ENCODE measurements at places on chromosomes 3 and 15.

- DNase-seq, result no peak
Observed at GRCh38 chr3:142168514-142168913, 19.2 kb upstream of the TFDP2 start.

GRCh38 chr15:20368974-20369373, 172.6 kb downstream of the GOLGA6L6 start:
- no peak for DNase-seq

DNA sequence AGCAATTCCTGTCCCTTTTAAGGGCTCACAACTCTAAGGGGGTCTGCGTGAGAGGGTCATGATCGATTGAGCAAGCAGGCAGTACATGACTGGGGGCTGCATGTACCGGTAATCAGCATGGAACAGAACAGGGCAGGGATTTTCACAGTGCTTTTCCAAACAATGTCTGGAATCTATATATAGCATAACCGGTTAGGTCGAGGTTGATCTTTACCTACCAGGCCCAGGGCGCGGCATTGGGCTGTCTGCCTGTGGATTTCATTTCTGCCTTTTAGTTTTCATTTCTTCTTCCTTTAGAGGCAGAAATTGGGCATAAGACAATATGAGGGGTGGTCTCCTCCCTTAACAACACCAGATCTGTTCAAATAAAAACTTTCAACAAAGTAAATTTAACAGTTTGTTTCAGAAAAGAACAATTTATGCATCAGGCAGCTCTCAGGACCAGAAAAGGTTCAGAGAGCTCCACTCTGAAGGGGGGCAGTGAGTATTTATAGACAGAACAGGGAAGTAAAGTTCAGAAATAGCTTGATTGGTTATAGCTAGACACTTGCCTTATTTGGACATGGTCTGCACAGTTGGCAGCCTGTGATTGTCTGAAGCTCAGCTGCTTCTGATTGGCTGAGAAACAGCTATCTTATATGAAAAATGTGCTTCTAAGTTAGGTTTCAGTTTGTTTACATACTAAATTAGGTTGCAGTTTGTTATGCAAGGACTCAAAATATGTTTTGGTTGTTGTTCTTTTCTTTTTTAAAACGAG, 17.2 kb upstream of the B4GALT4 start:
- no peak for DNase-seq

DNA sequence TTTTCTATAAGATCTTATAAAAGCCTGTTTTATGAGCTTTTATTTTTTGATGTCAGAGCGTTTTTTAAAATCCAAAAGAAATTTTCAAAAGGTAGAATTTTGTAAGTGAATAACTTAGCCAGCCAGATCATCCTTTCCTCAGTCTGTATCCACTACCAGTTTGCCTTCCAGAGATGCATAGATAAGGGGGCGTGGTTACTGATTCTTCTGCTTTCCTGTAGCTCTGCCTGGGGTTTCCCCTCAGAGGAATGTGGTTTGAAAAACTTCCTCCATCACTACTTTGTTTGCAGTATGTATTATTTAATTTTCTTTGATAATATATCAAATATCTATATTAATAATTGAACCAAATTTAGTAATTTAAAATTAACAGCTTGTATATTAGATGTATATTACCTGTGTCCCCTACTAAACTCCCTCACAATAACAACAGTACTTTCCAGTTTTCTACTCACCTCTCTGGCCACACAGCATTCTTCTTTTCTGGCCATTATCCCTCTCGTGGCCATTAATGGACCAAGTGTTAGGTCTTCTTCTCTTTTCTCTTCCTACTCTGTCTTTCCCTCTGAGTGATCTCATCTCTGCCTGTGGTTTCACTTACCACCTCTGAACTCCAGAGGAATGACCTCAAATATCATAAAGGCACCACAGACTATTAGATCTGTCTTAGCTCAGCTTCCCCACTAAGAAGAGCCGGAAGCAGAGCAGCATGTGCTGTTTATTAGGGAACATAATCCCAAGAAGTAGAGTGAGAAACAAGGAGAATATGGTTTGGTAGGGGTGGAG, 239.7 kb downstream of the UBE2E2 start:
- peak; percentile 28 for DNase-seq

GRCh38 chr15:74616996-74617395, 1.4 kb downstream of the CLK3 start:
- DNase-seq, result no peak

GRCh38 chr3:65597952-65598413, 440.7 kb downstream of the MAGI1 start:
- DNase-seq, result no peak

DNA sequence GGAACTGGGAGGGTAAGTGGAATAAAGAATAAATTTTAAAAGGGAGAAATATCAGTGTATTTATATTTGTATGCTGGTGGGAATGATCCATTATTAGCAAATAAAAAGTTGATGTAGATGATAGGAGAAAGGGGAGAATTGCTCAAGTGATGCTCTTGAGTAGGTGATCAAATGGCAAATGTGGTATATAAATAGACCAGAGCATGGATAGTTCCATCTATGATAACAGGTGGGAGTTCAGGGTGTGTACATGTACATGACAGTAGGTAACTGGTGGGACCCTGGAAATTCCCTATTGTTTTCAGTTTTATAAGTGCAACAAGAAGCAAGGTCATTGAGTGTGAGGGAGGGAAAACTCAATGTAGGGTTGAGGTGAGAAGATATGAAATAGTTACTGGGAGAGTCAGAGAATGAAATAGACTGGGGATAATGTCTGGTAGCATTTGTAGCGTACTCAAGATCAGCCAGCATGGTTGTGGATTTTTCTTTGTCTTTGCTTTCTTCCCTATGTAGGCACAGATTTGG, 31.3 kb upstream of the EBLN2 start:
- DNase-seq, result no peak

DNA sequence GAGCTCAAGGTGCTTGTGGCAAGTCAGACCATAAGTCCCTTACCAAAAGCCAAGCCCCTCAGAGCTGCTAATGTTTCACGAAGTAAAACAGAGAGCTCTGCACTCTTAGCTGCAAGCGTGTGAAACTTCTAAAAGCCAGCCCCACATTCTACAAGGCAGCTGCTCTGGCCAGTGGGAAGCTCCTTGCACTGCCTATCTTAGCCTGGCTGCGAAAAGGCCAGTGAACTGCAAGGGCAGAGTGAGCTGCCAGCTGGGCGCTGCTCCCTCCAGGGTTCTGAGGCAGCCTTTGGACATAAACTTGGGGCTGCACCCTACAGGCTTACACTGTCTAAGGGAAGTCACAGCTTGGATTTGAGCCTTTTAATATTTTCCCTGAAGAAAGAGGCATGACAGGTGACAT, 2.2 kb upstream of the MUSTN1 start:
- DNase-seq, result no peak

DNA sequence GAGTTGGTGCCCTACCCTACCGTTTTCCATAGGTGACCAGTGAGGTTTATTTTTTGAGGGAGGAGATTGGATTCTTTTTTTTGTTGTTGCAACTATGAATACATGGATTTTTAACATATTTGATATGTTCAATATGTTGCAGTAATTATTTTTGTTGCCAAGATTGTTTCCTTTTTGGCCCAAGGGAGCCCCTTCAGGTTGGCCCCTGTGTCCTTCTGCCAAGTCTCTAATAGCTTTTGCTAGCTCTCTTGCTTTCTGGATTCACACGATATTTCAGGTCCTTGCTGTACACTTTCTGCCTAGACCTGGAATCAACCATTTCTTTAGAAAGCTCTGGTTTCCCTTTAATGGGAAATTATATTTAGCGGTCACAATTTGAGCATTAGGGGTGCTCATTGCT, 22.7 kb upstream of the SLC28A1 start:
- DNase-seq, result no peak

GRCh38 chr3:41701191-41701698, 260.7 kb downstream of the ULK4 start:
- DNase-seq, result no peak

- no peak for DNase-seq
Observed at GRCh38 chr3:122562923-122563716, 980 bp downstream of the PARP9 start.

DNA sequence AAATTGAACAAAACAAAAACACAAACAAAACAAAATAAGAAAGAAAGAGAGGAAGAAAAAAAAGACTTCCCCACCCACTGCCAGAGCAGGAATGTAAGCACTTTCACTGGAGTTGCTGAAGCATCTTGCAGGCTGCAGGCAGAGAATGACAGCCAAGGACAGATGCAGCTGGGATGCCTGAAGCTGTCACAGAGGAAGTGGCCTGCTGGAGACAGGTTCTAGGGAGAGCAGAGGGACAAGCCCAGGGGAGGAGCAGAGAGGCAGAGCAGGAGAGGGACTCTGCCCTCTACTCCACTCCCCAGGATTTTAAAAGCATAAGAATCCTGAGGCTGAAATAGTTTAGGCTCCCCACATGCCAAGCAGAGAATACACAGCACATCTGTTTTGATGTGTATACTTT, 326.2 kb downstream of the TUSC7 start:
- no peak for DNase-seq

- no peak for DNase-seq
Observed at GRCh38 chr15:31486506-31486905, 159.9 kb downstream of the KLF13 start.

GRCh38 chr3:99659032-99659431, 20.6 kb downstream of the COL8A1 start:
- peak; percentile 100 for DNase-seq

DNA sequence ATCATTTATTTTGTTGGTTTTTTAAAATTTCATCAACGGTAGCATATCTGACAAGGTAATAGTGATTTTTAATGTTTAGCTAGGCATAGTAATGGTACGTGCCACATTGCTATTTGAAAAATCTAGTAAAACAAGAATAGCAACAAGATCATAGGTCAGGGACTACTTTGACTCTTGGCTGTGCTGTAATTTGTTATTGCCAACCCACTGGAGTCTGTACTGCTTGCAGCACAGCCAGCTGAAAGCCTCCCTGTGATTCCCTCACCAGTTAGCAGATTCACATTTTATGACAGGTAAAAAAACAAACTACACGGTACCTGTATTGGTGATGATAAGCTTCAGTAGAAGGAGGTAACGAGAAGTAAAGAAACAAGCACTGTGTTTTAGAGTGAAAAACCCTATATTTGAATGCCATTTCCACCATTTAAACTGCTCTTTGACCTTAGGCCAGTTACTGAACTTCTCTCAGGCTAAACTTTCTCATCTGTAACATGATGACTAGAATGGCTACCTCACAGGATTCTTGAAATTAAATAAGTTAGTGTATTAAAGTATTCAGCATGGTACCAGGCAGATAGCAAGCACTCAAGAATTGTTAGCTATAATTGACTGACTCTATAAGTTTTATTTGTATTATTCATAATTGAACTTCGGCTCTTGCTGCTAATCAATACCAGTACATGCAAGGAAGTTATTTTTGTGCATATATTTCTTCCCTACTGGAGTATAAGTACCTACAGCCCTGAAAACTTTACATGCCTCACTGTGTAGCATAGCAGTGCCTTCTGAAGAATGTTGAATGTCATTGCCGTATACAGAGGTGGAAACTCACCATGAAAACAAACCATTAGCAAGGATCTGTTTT, 16.1 kb downstream of the FILIP1L start:
- DNase-seq, result no peak

DNA sequence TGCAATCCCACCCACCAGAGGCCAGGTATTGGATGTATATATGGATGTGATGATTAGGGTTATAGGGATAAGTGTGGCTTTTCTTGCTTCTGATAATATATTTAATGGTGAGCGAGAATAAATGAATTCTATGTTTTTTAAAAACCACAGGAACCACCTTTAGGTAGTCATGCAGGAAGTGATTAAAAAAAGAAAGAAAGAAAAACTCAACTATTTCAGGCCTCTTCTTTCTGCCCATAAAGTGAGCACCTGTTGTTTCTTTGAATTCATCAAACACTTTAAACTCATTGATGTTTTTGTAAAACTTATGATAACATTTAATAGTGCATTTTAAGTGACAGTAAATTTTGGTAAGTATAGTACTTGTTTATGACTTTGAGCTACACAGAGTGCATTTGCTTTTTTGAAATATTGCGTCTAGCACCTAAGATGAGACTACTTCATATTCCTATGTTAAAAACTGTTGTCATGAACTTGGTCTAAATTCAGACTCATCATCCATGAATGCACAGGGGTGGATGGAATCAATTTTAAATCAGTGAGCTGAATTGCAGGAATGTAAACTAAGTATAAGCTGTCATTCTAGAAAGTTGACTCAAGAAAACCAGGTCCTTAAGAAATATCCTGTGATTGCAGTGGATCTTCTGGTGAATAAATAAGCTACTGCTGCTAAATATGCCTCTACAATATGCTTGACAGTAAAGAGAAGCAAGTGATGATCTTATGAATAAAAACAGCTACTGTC, 764.4 kb upstream of the NECTIN3 start:
- DNase-seq, result no peak

DNA sequence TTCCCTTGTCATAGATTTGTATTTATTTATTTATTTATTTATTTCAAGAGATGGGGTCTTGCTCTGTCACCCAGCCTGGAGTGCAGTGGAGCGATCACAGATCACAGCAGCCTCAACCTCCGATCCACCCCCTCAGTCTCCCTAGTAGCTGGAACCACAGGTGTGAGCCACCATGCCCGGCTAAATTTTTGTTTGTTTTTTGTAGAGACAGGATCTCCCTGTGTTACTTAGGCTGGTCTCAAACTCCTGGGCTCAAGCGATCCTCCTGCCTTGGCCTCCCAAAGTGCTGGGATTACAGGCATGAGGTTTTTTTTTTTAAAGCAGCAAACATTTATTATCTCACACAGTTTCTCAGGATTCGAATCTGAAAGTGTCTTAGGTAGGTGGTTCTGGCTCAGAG, 2.5 kb downstream of the TTBK2 start:
- no peak for DNase-seq

- DNase-seq, result no peak
Observed at GRCh38 chr3:149115114-149115513, 14.3 kb upstream of the HPS3 start.

DNA sequence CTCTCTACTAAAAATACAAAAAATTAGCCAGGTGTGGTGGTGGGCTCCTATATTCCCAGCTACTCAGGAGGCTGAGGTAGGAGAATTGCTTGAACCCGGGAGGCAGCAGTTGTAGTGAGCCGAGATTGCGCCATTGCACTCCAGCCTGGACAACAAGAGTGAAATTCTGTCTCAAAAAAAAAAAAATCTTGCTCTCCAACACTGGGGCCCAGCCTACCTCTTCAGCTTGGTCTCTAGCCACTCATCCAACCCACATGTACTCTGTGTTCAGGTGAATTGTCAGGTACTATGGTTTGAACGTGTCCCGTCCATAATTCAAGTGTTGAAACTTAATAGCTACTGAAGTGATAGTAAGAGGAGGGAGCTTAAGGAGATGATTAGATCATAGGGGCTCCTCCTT, 22.4 kb upstream of the RAB7A start:
- no peak for DNase-seq

DNA sequence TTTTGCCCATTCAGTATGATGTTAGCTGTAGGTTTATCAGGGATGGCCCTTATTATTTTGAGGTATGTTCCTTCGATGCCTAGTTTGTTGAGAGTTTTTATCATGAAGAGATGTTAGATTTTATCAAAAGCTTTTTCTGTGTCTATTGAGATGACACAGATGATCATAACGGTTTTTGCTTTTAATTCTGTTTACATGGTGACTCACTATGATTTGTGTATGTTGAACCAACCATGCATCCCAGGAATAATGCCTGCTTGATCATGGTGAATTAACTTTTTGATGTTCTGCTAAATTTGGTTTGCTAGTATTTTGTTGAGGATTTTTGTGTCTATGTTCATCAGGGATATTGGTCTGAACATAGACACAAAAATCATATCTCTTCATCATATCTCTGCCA, 8.3 kb downstream of the GPR156 start:
- DNase-seq, result no peak
